Fibroblast of the aortic adventitia (primary cell): ENCODE measurements at places on chromosomes 16 and 17.

DNA sequence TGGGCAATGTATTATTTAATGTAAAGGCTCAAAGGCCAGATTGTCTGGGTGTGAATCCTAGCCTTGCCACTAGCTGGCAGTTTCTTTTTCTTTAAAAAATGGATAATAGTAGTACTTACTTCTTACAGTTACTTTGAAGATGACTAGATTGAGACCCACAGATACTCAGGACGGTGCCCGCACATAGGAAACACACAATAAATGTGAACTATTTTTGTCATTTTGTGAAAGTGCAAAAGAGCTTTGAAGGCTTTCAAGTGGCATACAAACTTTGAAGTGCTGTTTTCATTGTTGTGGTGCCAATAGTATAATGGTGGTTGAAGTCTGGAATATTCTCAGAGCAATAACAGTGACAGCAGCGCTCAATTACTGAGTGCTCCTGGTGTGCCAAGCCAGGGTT lies 63.6 kb downstream of the OTOA start:
- no peak for DNase-seq

- DNase-seq, result no peak
Measured at GRCh38 chr17:55424893-55425540, 3.4 kb upstream of the MMD start.

- no peak for DNase-seq
Measured at GRCh38 chr16:47134550-47134949, 9.2 kb downstream of the NETO2 start.

DNA sequence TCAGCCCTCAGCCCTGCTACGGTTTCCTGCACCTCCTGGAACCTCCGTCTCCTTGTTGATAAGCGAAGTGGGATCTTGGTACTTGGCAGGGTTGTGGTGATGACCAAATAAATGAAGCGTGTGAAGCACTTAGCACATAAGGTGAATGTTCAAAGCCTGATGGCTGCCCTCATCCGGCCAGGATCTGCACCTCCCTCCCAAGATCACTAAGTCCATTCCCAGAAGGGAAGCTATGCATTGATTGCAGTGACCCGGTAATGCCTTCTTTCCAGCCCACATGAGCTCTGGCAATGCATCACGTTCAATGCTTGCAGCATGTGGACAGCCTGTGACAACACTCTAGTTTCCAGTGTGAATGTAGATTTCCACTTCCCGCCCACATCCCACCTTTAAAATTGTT lies 24.9 kb upstream of the RHOT1 start:
- DNase-seq, result no peak

DNA sequence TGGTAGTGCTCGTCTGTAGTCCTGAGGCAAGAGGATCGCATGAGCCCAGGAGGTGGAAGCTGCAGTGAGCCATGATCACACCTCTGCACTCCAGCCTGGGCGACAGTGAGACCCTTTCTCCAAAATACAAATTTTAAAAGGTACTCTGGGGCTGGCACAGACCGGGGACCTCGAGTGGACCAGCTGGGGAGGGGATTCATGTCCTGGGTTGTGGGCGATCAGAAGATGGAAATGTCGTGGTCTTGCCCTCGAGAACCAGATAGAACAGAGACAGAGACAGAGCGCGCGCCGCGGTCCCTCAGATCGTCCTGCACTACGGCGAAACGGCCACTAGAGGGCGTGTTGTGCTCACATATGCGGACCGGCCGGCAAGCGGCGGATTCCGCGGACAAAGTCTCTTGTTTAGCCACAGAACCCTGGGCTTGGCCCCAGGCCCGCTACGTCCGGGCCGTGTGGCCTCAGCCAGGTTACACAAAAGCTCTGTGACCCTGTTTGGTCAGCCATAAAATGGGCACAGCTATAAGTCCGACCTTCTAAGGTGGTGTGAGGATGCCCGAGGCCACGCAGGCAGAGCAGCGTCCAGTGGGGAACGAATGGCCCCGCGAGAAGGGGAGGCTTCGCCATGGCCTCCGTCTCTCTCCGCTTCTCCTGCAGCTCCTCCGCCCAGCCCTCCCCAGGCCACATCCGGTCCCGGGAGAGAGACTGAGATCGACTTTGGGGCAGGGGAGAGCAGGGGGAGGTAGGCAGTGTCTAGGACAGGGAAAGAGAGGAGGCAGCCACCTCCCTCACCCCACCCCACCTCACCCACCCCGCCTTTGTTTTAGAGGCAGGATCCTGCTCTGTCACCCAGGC lies 14.6 kb upstream of the SBK1 start:
- DNase-seq, result peak; percentile 76

GRCh38 chr17:61635913-61636432 lies 45.0 kb upstream of the NACA2 start:
- DNase-seq, result peak; percentile 77

GRCh38 chr16:75929046-75929445 lies 202.8 kb upstream of the CPHXL start:
- DNase-seq, result no peak

DNA sequence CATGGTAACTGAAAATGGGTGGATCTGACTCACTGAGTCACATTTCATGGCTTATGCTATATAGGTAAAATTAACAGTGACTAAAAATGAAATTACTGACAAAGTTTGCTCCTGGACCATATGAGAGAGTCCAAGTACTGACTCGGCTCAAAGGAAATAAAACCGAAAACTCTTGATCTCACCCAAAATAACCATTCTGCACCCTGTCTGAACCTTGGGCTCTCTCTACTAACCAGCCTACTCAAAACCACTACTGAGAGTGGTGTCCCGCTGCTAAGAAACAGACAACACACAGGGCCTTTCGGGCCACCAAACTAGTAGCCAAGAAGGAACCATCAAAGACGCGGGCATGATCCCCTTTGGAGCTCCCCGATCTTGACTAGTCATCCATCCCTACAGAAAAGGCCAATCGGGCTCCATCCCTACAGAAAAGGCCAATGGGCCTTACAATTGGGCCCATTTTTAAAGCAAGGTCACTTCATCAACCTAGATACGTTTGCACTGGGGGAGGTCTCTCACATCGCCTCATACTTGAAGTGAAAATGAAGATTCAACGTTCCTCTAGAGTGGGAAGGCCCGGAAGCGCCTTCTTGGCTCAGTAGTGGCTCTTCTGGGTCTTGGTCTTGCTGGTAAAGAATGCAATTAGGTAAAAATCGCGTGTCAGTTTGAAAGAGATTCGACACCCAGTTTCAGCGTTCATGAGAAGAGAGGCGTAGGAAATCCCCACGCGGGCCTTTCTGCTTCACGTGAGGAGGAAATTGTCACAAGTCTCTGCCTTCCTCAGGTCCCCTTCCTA lies 720 bp upstream of the ZPBP2 start:
- no peak for DNase-seq

DNA sequence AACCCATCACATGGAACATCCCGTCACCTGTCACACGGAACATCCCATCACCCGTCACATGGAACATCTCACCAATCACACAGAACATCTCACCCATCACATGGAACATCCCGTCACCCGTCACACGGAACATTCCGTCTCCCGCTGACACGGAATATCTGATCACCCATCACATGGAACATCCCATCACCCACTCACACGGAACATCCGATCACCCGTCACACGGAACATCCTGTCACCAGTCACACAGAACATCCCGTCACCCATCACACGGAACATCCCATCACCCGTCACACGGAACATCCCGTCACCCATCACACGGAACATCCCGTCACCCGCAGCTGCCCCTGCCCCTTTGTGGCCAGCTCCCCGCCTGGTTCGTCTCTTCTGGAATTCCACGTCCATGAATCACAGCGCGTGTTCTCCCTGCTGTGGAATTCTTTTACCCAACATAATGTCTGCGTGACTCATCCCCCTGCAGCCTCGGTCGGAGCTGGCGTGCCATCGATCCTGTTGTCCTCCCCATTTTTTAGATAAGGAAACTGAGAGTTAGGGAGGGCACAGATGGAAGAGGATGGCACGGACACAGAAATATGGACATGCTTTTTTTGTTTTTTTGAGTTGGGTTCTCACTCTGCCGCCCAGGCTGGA lies 5.6 kb downstream of the CPNE7 start:
- peak; percentile 96 for DNase-seq

- peak; percentile 89 for DNase-seq
Measured at GRCh38 chr16:53080345-53081031, 25.7 kb downstream of the CHD9 start.

DNA sequence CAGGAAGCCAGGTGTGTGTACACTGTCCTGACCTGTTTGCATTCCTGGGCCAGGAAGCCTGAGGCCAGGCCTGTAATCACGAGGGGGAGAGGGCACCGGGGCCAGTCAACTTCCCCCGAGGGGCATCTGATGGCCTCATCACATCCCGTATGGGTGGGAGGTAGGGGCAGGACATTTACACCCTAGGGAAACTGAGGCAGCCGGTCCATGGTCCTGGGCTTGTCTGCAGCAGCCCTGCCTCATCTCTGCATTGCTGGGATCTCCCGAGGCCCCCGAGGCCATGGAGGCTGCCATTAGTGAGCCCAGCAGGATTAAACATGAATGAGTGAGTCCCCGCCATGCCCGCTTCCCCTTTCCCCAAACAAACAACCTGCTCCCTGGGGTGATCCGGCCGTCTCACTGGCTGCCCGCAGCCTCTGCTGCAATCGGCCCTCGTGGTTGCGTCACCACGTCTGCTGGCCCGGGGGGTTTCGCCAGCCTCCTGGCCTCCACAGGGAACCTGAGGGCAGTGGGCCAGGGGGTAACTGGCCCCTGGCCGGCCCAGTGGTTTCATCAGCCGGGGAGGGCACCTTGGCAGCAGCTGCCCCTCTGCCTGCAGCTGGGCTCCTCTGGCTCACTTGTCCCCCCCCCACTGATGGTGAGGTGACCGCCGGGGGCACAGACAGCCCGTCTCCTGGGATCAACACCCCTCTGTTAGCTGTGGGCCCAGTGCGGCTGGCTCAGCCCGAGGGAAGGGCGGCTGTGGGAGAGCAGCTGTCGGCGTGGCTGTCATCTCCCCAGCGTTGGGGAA lies 88.3 kb upstream of the GSE1 start:
- peak; percentile 17 for DNase-seq

GRCh38 chr17:41103896-41104295 lies 1.3 kb upstream of the KRTAP4-9 start:
- no peak for DNase-seq

DNA sequence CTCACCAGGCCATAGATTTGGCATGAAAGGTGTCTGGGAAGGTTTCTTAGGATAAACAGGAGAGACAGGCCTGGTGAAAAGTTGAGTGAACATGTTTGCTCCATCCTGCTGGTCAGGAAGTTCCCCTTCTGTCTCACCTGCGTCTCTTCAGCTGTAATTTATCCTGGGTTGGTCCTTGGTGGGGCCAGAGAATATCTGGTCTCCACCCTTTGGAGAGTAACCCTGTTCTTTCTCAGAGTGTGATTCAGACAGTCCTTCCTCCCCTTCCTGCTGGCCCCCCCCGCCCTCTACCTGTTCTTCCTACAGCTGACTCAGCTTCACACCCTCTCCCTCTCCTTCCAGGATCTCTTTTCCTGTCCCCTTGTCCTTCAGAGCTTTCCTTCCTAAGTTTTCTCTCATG lies 17.1 kb downstream of the MINK1 start:
- no peak for DNase-seq

- DNase-seq, result no peak
Measured at GRCh38 chr17:29019475-29020181, 13.8 kb upstream of the SEZ6 start.

GRCh38 chr17:5662409-5663085 lies 78.2 kb upstream of the NLRP1 start:
- DNase-seq, result no peak

DNA sequence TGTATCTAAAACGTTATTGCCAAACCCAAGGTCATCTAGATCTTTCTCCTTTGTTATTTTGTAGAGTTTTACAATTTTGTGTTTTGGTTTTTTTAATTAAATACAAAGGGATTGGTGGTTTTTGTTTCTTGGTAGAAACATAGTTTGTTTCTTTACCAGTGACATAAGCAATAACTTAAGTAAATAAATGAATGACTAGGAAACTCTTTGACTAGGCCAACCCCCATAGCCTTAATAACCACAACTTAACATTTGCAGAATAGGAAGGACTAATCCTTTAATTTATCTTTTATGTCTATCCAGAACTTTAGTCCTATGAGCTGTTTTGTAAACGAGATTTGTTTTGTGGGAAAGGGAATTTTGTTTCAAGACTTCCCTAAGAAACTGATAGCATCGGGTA lies 162.5 kb downstream of the PRKCA start:
- no peak for DNase-seq

GRCh38 chr17:81806461-81807209 lies 2.7 kb downstream of the GCGR start:
- no peak for DNase-seq

- DNase-seq, result no peak
Measured at GRCh38 chr16:82231008-82231787, 61.2 kb upstream of the MPHOSPH6 start.

GRCh38 chr16:4561596-4561995 lies 5.5 kb downstream of the C16orf96 start:
- no peak for DNase-seq

- DNase-seq, result no peak
Measured at GRCh38 chr16:56136256-56136655, 55.0 kb upstream of the GNAO1 start.

DNA sequence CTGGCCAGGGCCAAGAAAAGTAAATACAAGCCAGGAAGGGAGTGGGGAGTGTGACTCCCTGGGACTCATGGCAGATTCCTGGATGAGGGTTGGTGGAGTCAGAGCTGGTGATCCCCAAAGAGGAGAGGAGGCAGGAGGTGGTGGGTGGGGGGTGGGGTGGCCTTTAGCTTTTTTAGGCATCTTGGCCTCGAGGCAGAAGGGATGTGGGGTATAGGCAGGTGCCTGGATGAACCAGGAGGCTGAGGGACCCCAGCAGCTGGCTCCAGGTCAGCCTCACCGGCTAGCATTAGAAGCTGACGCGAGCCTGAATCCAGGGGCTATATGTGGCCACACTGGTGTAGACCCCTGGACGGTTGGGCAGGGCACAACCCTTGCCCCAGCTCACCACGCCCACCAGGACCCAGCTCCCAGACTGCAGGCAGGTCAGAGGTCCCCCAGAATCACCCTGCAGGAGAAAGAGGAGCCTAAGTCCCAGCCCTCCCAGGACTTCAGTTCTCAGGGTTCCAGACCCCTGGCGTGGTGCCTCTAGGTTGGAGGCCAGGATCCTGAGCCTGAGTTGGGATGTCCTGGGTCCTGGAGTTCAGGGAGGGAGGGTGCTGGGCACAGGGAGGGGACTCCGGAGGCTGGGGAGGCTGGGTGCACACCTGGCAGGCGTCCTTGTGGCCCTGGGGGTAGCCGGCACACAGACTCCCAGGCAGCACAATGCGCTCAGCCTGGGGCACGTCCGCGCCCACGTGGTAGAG lies 2.8 kb downstream of the PRSS33 start:
- DNase-seq, result no peak
